ENCODE measurements at places on chromosomes 6 and 20. TPM values are rescaled to one million over a fixed set of nuclear protein-coding genes. Genes with fewer than 3 reads are reported as not detected.

Gene SFTA2
- not detected for total RNA-seq

Gene GSTA3
- not detected for total RNA-seq

Gene PTP4A1
- 73.0 TPM for total RNA-seq

Gene SDC4
- total RNA-seq = 79.3 TPM

Gene C6orf15
- total RNA-seq = not detected

Gene SYCP2
- total RNA-seq = 3.1 TPM

Gene TBX18
- total RNA-seq = 0.68 TPM

Gene AIF1
- not detected for total RNA-seq

Gene SMPD2
- 12.6 TPM for total RNA-seq

Gene CCN5
- not detected for total RNA-seq

Gene DACT2
- total RNA-seq = not detected

Gene KCNK15
- 0.17 TPM for total RNA-seq

Gene ADRM1
- 130 TPM for total RNA-seq

Gene CST2
- total RNA-seq = not detected

Gene CLIC5
- total RNA-seq = under 0.01 TPM

Gene OR2J3
- total RNA-seq = not detected

Gene DAAM2
- total RNA-seq = 0.14 TPM

Gene GCM1
- total RNA-seq = not detected

Gene GTSF1L
- total RNA-seq = not detected

Gene CALHM5
- total RNA-seq = 3.4 TPM

Gene ERMARD
- 21.5 TPM for total RNA-seq

Gene MUC22
- total RNA-seq = not detected

Gene PRKN
- total RNA-seq = 0.34 TPM

Gene RNF182
- 0.85 TPM for total RNA-seq

Gene HMGCLL1
- total RNA-seq = not detected

Gene KHDC1L
- not detected for total RNA-seq

Gene C6orf163
- total RNA-seq = 1.0 TPM

Gene ZBTB46
- 41.2 TPM for total RNA-seq

Gene ANKS1A
- total RNA-seq = 53.6 TPM

Gene SLC17A9
- total RNA-seq = 11.8 TPM

Gene DNMT3B
- 2.9 TPM for total RNA-seq

Gene CNR1
- 1.3 TPM for total RNA-seq

All from dermis blood vessel endothelial cell (primary cell).